Stimulated activated CD4-positive, alpha-beta T cell treated with anti-CD3 and anti-CD28 coated beads, TNF-alpha, amount 100 ng/mL, for 24 hours (primary cell): ENCODE measurements at places on chromosomes 2 and 18.

DNA sequence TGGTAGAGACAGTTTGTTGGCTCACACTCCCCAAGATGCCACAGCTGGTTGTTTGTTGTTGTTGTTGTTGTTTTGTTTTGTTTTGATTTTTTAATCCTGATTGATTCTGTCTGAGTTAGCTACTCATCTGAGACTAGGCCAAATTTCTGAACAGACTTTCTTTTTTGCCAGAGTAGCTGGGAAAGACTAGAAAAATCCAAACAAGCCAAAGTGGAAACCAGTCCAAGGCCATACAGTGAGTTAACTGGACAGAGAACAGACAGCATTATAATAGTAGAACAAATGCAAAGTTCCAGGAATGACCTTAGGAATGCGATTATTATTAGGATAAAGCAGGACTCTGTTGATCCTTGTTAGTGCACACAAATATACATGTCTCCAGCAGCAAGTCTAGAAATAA lies 43.8 kb upstream of the CYP26B1 start:
- no peak for DNase-seq

- no peak for DNase-seq
Measured at GRCh38 chr2:221423210-221423804, 148.8 kb downstream of the EPHA4 start.

- DNase-seq, result no peak
Measured at GRCh38 chr2:174333017-174333371, 1.8 kb upstream of the SP9 start.

DNA sequence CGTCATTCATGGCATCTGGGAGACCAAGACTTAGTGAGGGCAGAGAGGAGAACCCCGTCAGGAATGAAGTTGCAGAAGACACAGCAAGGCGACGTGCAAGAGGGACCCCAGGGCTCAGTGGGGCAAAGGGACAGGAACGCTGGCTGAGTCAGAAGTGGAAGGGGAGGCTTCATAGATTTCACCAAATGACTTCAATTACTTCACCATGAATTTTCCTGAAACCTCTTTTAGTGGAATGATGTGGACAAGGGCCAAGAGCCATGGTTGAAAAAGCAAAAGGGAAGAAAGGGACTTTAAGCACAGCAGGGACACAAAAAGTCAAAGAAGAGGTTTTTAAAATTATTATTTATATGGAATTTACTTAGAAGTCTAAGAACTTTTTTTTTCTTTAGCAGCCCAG lies 141.6 kb upstream of the PID1 start:
- DNase-seq, result no peak

DNA sequence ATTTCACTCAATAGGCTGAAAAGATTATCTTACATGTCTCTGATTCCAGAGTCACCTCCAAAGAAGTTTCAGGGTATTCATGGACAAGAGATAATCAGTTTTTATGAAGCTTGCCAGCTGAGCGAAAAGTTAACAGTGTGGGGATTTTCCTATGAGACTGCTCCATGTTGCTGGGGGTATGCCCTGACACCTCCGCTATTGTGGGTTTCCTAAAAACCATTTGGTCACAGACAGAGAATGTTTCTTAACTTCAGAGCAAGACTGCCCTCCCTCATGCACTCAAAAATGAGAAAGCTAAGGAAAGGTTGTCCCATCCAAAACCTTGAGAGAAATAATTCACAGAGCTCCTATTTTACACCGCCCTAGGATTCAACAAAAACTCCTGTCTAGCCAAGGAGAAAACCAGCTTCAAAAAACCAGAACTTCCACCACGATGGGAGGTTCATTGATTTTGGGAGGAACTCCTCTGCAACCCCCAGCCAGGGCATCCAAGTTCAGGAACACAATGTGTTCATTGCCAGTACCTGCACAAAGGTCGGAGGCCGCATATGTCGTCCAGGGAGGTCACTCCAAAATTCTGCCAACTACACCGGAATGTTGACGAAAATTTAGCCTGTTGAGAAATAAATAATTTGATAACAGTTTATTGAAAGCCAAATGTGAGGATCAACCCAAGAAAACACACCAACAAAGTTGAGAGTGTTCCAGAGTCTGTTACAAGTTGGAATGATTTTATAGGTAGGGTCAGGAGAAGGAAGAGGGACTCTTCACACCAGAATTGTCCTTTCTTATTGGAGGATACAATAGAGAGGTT lies 104.3 kb downstream of the SP100 start:
- no peak for DNase-seq

DNA sequence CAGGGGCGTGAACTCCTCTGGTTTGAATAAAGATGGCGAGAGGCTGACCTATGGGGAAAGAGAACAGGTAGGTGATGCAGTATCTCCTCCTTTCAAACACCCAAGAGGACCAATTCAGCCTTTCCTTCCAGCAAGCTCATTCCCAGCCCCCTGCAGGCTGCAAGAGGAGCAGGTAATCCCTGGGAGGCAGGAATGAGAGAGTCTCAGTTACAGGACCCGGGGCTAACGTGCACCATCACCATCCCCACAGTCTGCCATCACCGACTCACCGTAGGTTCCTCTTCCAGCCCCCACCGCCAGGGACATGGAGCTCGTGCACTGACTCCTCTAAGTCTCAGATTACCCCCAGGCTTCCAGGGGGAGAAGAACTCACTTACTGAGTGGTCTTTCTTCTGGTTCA lies 26.7 kb downstream of the XDH start:
- DNase-seq, result no peak

DNA sequence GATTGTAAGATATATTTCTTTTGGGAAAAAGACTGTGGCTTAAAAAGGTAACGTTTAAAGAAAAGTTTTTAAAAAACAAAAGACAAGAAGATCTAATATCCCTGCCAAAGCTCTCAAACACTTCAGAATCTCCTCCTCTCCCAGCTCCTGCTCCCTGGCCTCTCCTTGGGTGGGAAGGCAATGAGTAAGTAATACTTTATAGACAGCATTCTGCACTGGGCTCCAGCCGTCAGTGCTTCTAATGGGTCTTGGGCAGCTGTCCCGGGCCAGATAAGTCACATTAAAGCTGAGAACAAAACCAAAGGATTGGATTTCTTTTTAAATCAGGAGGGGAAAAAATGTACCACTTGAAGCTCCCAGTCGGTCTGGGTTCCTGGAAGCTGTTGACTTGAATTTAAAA lies 133.7 kb downstream of the ALPK2 start:
- DNase-seq, result no peak

GRCh38 chr2:26723991-26724750 lies 31.6 kb downstream of the KCNK3 start:
- DNase-seq, result no peak

- DNase-seq, result no peak
Measured at GRCh38 chr2:233063269-233063975, 3.3 kb downstream of the INPP5D start.

DNA sequence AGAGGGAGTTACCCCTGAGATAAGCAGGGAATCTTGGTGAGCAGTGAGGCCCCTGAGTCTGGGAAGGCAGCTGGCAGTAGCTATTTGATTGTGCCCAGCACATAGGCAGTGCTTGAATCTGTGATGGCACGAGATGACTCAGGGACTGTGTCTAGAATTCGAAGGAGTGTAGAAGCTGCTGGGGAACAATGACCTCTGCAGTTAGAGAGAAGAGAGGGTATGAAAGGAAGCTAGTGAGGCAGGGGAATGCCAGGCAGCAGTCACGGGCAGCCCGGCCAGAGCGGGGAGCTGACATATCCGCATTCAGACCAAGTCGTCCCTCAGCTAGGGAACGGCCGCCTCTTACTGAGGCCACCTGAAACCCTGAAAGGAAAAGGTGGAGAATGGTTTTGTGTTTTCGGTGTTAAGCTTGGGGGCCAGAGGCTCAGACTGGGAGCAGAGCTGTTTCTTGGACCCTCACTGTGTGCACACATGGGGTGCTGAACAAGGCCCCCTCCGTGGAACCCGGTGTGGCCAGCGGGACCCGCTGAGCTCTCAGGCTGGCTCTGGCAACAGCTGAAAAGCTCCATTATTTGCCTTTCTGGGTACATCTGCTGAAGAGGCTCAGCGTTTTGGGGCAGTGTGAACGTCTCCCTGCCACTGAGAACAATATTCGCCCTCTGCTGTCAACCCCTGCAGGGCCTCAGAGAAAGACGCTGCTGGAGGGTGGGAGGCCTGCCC lies 32.9 kb downstream of the ARHGEF4 start:
- no peak for DNase-seq

DNA sequence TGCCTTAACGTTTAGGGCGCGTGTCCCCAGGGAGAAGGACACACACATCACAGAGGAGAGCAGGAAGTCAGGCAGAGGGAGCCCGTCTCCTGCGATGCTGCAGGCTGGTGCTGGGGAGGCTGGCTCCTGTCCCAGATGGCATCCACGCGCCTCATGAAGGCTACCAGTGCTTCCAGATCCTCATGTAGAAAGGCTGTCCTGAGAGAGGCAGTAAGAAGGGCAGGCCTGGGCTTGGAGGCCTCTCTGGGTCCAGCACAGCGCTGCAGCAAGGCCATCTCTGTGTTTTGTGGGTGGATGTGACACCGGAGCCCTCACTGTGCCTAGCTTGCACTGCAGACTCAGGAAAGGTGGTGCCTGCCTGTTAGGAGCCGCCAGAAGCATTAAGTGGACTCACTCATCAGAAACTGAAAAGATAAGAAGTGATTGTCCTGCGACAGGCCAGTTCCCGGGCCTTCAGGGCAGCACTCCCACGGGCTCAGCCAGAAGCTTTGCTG lies 62.7 kb downstream of the FAM168B start:
- DNase-seq, result no peak

GRCh38 chr2:233080836-233081229 lies 20.7 kb downstream of the INPP5D start:
- no peak for DNase-seq

DNA sequence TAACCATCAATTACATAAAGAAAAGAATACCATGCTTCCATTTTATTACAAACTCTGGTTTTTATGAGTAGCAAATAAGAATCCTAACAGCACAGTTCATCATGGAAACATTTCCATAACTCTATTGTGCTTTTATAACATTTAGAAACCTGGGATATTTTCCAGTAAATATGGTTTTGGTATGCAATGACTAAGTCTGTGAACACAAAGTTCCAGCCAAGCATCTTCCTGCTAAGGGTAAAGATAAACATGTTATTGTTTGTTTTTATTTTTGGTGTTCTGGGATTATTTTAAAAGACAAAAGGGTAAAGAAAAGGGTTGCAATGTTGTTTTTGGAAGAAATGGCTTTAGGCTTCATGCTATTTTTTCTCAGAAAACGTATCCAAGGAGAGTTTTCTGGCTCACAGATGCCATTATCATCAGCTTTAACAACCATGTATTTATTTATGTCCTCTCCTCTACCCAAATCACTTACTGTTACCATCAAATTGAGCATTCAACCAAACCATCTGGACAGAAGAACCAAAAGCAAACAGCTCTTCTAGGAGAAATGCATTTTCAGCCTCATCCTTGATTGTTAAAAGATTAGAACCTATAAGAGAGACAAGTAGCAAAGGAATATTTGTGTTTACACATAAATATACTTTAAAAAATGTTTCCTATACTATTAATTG lies 116.0 kb downstream of the PLA2R1 start:
- no peak for DNase-seq

GRCh38 chr2:120833127-120833675 lies 97.5 kb downstream of the GLI2 start:
- DNase-seq, result no peak
